Posterior vena cava (tissue), 2 donors: ENCODE measurements at places on chromosomes 3 and 15. TPM values are rescaled to one million over a fixed set of nuclear protein-coding genes. Genes with fewer than 3 reads are reported as not detected.

DNA sequence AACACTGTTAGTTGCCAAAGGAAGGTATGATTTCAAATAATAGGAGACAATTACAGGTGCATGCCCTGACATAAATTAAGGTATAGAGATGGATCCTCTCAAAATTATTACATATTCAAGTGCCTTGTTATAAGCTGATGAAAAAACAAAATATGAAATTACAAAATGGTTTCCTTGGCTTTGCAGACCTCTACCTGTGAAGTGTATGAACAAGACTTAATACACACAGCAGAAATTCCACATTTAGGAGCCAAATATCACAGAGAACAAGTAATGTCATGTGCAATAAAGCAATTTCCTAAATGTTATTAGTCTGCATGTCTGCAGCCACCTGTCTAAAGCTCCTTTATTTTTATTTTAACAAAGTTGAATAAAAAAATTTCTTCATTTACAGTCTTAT, 151.5 kb downstream of the ALCAM start:
- DNase-seq: no peak

GRCh38 chr3:44090036-44090435, 151.7 kb upstream of the TOPAZ1 start:
- DNase-seq: no peak

DNA sequence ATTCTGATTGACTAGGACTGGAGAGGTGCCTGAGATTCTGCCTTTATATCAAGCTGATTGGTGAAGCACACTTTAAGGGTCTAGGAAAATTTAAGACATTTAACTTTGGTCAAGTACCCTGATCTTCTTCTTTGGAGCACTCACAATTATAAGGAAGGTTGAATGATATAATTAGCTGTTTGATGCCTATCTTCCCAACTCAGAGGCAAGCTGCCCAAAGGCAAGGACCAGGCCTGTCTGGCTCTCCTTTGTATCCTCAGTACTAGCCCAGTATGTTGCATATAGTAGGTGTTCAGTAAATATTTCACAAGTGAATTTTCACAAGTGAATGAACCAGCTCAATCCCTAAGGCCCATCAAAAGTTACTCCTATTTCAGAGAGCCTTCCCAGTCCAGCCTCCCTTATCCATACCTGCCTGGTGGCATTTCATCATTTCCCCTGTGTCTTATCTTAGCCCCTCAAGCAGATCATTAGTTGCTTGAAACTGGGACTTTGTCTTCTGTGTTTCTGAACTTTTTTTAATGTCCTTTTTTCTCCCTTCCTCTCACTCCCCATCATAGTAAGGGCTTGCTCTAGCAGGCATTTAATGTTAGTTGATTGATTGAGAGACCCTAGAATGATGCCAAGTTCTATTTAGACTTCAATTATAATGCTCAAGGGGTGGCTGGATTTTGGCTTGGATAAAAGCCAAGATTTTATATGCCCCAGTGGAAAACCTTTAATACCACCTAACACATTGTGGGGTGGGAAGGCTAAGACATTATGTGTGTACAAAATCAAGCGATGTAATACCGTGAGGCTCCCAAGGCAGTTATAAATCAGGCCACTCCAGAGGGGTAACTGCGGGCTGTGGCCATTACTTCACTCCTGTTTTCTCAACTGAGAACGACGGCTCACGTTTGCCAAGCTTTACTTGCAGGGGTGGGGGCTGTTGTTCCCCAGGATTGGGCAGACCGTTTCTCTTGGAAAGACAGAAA, 43.2 kb upstream of the BOC start:
- no peak for DNase-seq

GRCh38 chr3:62638316-62638715, 236.9 kb downstream of the CADPS start:
- no peak for DNase-seq

GRCh38 chr15:74885461-74885860, 4.4 kb upstream of the MPI start:
- no peak for DNase-seq

GRCh38 chr3:124273651-124274050, 281.7 kb upstream of the ROPN1 start:
- no peak for DNase-seq

- no peak for DNase-seq
Observed at GRCh38 chr15:75140080-75140879, 61.4 kb upstream of the C15orf39 start.

DNA sequence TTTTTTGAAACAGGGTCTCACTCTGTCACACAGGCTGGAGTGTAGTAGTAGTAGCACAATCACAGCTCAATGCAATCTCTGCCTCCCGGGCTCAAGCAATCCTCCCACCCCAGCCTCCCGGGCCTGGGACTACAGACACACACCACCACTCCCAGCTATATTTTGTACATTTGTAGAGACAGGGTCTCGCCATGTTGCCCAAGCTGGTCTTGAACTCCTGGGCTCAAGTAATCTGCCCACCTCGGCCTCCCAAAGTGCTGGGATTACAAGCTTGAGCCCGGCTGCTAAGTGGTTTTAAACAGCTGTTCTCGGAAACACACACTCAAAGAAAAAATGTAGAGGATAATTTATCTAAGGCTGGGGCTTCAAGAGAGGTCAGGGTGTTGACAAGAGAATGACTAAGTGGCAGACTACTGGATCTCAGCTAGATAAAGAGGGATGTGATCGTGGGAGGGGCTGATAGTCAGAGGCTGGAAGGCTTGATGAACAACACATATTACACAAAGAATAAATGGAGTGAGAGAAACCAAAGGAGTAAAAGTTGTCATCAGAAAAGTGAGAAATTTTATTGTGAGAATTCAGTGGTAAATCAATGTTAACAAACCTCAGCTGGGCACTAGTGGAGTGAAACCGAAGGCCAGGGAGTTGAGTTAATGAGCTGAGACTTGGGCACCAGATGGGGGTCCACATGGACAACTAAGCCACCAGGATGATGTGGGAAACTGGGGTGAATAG, 6.7 kb downstream of the CCR5AS start:
- no peak for DNase-seq

ARRDC4 gene
- total RNA-seq: 43.6 TPM
